ENCODE measurements at places on chromosomes 5 and 9.

- no peak for DNase-seq
Observed at GRCh38 chr9:94950579-94951323, 224.3 kb downstream of the AOPEP start.

DNA sequence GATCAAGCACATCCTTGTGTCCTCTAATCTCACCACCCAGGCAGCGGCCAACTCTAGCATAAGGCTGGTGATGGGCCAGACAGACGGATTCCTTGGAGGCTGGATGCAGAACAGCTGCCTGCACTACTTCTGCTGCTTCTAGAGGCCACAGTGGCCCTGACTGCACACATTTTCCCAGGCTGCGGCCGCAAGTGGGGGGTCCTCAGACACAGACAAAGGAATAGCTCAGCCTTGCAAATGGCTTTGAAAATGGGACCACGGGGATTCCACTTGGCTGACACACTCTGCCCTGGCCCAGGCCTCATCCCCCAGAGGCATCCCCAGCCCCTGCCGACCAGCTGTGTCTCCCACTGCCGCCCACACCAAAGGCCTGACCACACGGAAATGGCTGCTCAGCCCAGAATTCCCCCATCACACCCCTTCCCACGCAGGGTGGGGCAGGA lies 540.8 kb downstream of the BNC2 start:
- DNase-seq, result peak; percentile 45

DNA sequence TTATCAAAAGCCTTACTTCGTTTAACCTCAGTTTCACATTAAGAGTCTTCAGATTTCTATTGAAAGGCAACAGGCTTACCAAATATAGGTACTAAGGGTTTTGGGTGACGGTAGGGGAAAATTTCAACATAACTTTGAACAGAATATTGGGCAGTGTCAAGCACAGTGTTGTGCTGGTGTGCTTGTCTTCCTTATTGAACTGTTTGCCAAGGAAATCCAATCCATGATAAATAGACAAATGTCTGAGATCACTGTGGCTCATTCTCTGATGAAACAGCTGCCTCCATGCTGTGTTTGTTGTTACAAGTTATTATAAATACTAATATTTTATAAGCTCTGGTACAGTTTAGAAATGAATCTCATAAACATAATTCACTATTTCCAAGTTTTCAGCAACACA lies 730.1 kb downstream of the NR2F1-AS1 start:
- DNase-seq, result no peak

- DNase-seq, result no peak
Observed at GRCh38 chr5:17076272-17076671, 140.2 kb upstream of the MYO10 start.

GRCh38 chr5:133240425-133241091 lies 188.7 kb downstream of the HSPA4 start:
- no peak for DNase-seq

DNA sequence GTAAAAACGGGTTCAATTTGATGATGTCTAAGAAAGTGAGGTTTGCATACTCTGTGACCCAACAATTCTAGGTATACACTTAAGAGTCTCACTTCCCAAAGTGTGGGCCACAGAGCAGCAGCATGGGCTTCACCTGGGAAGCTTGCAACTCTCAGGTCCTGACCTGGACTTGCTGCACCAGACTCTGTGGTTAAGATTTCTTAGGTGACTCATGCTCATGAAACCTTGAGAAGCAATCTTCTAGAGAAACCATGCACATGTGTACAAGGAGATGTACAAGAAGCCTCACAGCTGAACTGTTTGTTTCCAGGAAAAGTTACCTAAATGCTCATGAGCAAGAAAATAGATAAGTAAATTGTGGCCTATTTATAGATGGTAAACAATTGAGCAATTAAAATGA lies 30.0 kb downstream of the DNAJC21 start:
- no peak for DNase-seq

- DNase-seq, result no peak
Observed at GRCh38 chr9:129867136-129868022, 32.1 kb downstream of the USP20 start.

DNA sequence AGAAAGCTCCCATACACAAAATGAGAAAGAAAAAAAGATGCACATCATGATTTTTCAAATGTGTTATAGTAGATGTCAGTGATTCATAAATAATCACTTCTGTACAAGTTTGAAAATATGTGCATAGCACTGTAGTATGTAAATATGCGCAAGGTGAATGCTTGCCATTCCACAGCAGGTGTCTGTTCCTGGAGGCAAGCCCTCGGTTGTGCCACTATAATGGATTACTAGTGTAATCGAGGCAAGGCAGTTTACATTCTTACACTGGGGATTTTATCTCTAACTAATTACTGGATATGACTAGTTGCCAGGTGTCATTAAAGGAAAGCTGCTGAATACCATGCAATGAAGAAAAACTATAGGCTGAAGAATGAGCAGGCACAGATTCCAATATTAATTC lies 93.6 kb downstream of the ARHGEF28 start:
- DNase-seq, result no peak

- no peak for DNase-seq
Observed at GRCh38 chr9:115596746-115597080, 478.8 kb upstream of the TNC start.

DNA sequence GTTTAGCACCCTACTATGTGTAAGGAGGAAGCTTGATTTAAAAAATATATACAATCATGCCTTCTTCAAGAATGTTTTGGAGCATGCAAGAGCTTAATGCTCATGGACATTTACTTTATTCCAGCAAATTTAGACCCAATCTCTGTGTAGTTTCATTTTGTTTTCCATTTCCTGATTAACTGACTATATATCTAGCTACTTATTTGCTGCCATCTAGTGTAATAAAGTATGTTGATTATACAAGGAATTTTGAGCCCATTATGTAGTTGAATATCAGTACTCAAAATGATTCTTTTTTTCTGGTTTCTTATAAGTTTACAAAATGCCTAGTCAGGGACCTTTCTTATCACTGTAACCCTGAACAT lies 100.0 kb upstream of the CCDC152 start:
- DNase-seq, result no peak

DNA sequence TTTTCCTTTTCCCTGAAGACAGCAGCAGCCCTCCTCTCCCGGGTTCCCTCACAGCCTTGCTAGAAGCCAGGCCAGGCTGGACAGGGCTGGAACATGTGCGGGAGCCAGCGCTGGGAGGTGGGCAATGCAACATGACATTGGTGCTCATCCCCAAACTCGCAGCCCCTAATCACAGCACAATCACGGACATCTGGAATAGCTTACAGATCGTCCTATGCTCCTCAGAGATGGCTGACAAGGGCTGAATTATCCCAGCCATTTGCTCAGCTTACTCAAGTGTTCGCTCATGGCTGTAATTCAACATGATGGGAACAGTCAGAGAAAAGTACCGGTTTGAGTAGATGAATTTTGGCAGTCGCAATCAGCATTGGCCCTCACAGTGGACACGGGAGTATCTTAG lies 49.8 kb downstream of the FSTL4 start:
- no peak for DNase-seq

DNA sequence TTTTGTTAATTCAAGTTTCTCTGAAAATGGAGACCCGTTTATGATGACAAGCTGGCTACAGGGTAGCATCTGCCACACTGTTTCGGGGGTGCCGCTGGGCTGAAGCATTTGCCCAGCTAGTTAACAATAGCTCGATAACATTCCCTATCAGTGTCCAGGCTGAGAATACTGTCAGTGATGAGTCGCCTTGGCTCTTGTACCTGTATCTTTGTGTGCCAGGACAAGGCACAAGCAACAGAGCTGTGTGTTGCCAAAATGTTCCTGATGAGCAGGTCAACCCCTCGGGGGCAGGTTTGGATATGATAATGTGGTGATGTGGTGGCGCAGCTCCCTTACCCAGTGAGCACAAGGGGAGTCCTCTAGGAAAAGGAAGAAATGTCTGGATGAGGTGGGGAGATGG lies 7.0 kb downstream of the TGFBI start:
- no peak for DNase-seq

GRCh38 chr9:130243015-130243881 lies 22.3 kb upstream of the HMCN2 start:
- peak; percentile 77 for DNase-seq

DNA sequence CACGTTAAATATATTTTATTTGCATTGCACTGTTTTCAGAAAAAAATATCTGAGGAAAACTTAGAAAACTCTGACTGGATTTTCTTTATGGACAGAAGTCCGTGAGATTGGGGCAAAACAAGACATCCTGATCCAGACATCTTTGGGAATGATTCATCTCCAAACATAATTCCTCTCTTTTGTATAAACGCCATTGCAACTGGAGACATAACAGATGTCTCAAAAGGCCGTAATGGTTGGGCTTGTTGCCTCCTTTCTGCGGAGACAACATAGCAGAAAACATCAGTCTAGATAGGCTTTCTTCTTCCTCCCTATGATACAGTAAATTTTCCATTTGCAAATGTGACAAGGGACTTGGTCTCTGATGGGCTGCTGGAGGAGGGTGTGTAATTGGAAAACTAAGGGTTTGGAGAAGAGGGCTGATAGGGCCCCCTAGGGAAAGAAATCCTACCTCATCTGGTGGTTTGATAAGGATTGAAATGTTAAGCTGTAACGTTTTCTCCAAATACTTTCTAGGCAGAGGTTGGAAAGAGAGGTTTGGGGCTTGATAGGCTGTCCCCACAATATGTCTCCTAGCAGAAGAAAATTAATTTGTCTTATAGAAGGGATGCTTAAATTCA lies 631.5 kb upstream of the ST8SIA4 start:
- DNase-seq, result no peak

DNA sequence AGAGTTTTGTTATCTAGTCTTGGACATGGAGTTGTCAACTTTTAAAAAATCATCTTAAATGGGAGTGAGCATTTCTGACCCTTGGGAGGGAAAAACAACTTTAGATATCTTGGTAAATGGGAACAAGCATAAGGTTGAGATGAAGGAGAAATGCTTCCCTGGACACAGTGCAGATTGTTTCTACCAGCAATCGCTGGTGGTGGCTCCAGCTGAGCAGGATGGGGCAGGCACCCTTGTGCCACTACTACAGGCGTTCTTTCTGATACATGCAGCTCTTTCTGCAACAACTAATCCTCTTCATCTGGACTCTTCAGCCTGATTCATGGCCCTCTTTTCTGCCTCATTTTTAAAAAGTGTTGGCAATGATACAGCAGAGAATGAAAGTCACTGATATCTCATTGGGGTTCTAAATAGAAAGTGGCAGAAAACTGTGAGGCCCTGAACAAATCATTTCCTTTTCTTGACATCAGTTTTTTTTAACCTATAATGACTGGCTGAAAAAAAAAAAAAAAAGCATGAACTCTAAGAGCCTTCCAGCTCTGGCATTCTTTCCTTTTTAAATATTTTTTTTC lies 409.4 kb upstream of the PTGER4 start:
- DNase-seq, result no peak

DNA sequence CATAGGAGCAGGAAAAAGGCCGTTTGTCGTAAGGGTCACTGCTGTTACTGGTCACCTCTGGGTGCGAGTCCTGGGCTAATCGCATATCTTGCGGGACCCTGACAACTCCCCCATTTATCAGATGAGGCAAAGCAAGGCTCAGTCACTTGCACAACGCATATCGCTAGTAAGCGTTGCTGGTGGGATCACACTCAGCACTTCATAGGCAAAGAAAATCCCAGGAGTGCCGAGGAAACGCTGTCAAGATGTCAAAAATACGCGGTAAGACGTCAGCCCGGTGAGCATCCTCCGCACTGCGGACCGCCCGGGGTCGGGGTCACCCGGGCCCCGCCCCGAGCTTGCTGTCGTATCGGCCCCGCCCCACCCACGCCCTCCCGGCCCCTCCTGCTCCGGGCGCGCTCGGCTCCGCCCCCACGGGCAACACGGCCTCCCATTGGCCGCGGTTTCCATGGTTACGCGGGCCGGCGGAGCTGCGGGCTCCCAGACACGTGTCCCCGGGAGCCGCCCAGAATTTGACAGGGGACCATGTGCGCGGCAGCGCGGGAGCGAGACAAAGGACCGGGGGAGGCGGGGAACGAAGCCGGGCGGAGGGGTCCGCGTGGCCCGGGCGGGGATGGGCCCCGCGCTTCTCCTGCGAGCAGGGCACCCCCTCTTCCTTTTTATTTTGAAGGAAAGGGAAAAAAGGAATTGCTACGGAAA lies 80.2 kb upstream of the IER5L start:
- DNase-seq, result peak; percentile 90

DNA sequence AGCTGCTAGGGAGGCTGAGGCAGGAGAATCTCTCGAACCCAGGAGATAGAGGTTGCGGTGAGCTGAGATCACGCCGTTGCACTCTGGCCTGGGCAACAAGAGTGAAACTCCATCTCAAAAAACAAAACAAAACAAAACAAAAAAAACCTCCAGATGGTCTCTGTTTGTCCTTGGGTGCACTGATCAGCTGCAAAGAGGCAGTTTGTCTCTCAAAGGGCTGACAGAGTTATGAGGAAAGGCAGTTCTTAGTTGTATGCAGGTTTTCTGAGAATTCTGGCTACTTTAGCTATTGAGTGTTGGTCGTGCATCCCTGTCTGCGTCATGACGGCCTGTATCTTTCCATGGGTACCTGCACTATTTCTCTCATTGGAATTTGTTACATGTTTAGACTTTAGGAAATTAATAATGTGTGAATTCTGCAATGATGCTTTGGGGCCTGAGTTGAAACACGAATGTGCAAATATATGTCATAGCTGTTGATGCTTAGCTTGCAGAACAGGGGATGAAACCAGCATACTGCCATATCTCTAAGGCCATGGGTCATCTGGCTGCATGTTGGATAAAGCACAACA lies 18.2 kb downstream of the OR2S2 start:
- DNase-seq, result peak; percentile 31

DNA sequence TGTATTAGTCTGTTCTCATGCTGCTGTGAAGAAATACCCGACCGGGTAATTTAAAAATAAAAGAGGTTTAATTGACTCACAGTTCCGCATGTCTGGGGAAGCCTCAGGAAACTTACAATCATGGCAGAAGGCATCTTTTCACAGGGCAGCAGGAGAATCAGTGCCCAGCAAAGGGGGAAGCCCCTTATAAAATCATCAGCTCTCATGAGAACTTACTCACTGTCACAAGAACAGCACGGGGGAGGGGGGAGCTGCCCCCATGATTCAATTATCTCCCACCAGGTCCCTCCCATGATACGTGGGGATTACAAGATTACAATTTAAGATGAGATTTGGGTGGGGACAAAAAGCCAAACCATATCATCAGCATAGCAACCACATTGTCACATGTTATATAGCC lies 102.5 kb downstream of the GPBP1 start:
- no peak for DNase-seq

GRCh38 chr9:111916234-111916645 lies 19.6 kb downstream of the UGCG start:
- DNase-seq, result no peak

- no peak for DNase-seq
Observed at GRCh38 chr5:72109625-72110024, 2.4 kb downstream of the MAP1B start.

DNA sequence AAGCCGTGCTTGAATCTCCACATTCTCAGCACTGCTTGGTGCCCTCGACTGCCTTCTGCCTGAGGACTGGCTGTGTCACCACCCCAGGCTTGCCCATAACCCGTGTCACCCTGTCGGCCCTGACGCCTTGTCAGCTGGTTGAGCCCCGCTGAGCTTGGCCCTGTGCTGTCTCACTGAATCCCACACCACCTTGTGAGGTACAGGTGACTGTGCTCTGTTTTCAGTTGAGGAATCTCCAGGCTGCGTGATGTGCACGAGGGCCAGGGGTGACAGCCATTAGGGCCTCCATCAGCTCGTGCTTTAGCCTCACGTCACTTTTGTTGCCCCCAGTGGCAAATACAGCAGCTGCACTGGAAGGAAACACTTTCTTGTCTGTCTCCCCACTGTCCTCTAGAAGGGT lies 90.7 kb downstream of the CACNA1B start:
- DNase-seq, result no peak

Data from Peyer's patch (tissue), 4 donors.